ENCODE measurements at places on chromosomes 12 and 14. TPM values are rescaled to one million over a fixed set of nuclear protein-coding genes. Genes with fewer than 3 reads are reported as not detected.
A peak's percentile ranks its signal among the peaks of the same experiment; 100 is the strongest.

DNA sequence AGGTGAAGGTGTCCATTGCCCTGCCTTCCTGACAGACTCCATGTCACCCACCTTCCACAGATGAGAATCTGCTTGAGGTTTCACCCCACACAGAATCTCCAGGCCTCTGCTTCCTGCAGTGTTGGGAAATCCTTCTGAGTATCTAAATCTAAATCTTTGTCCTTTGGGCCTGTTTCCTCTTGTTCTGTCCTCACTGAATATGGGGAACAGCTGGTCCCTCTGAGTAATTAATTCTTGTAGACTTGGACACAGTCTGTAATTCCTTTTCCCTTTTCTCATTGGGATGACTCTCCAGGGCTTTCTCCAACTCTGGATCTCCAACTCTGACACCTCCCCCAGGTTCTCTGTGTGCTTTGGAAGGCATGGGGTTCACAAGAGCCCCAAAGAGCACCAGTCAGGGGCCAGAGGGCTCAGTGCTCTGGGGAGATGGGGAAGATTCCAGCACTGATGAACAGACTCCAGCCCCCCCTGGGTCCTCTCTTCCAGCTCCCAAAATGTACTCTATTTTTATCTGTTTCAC is 2.3 kb upstream of the ACVRL1 start:
- no peak for DNase-seq

DNA sequence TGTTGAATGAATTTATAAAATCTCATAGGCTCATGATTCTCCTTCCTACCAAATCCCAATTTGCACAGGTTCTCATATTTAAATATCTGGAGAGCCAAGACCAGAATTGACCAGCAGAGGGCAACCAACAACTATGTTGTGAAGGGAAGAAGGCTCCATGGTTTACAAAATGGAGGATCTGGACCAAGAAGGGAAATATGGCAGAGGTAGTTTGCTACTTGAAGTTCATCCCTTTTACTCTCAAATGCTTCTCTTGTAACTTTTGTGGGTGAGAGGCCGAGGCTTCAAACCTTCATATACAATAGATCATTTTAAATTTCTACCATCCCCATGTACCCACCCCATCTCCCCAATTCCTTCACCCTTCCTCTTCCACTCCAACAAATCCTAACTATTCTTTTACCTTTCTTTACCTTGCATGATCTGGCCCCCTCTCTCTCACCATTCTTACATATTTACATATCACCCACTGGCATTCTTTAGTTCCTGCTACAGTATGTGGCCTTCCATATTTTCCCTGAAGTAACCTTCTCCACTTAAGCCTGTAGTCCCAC is 3.8 kb upstream of the SMARCC2 start:
- DNase-seq: peak; percentile 80

GRCh38 chr12:6520186-6520585 is 14.1 kb upstream of the GAPDH start:
- DNase-seq: no peak

DNA sequence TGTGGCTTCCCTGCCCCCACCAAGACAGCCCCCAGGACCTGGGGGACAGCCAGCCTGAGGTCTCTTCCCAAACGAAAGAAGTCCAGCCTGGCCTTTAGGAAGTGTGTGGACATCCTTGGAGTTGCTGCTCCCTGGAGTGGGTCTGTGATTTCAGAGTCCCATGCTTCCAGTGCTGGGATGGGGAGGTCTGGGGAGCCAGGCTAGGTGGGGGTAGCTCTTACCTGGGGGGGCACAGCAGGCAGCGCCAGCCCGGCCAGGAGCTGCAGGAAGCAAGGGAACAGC is 509 bp downstream of the PGF start:
- no peak for DNase-seq

GRCh38 chr14:68577802-68578541 is 214.9 kb downstream of the ZFP36L1 start:
- DNase-seq: peak; percentile 96

GRCh38 chr12:30806989-30807694 is 52.4 kb upstream of the CAPRIN2 start:
- DNase-seq: peak; percentile 77

GRCh38 chr12:68506619-68507018 is 104.1 kb upstream of the RAP1B start:
- no peak for DNase-seq

DNA sequence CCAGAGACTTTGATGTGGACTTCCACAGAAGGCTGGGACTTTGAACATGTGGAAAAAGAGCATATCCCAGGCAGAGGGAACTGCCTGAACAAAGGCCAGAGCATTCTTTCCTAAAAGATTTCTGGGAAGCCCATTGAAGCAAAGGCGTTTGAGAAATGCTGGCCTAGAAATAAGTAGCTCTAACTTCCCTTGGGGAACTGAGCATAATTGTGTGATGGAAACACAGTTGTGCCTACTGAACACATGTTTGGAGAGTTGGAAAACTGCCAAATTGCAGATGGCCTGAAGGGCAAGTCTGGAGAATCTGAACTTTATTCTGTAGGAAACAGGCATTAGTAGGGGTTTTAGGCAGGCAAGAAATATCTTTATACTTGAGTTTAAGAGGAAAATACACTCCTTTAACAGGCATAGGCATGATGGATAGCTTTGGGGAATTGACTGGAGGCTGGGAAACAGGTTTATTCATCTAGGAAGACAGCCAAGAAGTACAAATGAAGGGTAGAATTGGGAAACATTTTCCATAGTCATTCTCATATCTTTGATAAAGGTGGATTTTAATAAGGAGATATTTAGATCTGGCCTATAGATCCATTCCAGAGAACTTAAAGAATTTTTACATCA is 134.1 kb downstream of the TPH2 start:
- no peak for DNase-seq

DNA sequence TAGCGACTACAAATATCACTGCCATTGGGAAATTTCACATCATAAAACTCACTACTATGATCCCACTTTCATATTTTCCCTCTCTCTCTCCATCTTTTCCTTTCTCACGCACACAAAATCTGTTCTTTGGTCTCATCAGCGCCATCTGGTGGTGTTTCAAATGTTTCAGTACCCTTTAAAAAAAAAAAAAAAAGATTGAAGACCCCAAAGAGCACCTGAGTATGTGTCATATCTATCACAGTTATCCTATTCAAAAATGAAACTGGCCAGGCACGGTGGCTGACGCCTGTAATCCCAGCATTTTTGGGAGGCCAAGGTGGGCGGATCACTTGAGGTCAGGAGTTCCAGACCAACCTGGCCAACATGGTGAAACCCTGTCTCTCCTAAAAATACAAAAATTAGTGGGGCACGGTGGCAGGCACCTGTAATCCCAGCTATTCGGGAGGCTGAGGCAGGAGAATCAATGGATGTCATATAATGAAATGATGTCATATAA is 72.4 kb downstream of the TTC9 start:
- DNase-seq: peak; percentile 33

GRCh38 chr12:27971121-27971489 is 1.4 kb downstream of the PTHLH start:
- DNase-seq: no peak

GRCh38 chr14:62133776-62134550 is 371.7 kb downstream of the SNAPC1 start:
- no peak for DNase-seq

- no peak for DNase-seq
Measured at GRCh38 chr14:90758959-90759358, 57.3 kb downstream of the TTC7B start.

- DNase-seq: no peak
Measured at GRCh38 chr14:23118506-23119362, at the start of gene CEBPE. CEBPE (minus strand) TSS chr14:23119255; CDS start chr14:23119091, 164 bp downstream.

GRCh38 chr12:4346931-4347330 is 25.9 kb downstream of the TIGAR start:
- no peak for DNase-seq

- DNase-seq: no peak
Measured at GRCh38 chr12:57133916-57134315, 5.6 kb downstream of the LRP1 start.

GRCh38 chr12:709455-710020 is 42.8 kb upstream of the WNK1 start:
- DNase-seq: no peak

DNA sequence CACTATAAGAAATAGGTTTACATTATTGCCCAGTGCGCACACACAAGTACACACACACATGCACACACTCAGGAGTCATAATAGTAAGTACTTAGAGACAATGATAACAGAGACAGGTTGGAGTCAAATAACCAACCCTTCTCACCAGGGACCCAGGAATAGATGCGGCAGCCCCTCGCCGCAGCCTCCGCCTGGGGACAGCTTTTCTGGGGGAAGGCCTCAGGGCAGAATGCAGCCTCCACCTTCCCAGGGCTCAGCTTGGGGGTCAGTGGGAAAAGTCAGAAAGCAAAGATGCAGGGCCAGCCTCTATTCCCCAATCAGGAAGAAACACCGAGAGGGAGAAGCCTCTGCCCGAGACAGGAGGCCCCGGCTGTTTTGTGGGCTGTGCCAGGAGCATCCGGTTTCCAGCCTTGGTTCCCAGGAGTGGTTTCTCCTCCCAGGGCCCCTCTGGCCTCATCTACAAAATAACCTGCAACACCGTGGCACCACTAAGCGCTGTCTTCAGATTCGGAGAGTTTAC is 23.4 kb upstream of the EIF5 start:
- DNase-seq: no peak

GRCh38 chr14:60215127-60215444 is 33.9 kb upstream of the PPM1A start:
- DNase-seq: no peak

GRCh38 chr12:24928131-24928530 is 20.8 kb downstream of the BCAT1 start:
- no peak for DNase-seq

GRCh38 chr12:118023301-118023860 is 6.9 kb downstream of the RFC5 start:
- DNase-seq: no peak

GRCh38 chr14:34329301-34329700 is 132.7 kb downstream of the SPTSSA start:
- no peak for DNase-seq

DNA sequence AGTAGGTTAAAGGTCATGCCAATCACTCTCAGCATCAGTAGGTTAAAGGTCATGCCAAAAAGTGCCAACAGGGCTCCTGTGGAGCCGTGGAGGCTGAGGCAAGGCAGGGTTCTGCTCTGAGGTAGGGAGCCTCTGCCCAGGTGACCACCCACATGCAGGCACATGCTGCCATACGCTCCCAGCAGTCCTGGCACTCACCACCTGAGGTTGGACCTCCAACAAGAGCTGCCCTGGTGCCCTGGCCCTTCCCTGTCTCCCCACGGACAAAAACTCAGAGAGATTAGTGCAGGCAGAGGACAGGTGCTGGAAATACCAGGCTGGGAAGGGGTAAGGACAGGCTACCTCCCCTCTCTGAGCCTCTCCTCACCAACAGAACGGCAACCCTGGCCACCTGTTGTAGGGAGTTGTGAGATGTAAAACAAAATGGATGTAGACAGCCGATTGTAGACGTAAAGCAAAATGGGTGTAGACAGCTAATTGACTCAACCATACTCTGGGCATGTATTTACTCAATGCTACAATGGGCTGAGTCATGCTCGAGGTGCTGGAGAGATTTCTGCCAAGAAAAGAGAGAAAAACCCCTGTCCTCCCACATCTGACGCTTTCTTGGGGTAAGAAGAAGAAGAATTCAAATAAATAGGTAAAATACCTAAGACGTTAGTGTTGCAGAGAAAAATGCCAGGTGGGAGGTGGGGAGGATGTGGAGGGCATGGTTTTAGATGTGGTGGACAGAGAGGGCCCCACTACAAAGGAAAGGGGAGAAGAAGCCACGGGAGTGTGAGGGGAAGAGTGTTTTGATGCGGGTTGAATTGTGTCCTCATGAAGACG is 32.4 kb downstream of the LTBP2 start:
- DNase-seq: peak; percentile 66

GRCh38 chr12:43282106-43282505 is 269.9 kb downstream of the ADAMTS20 start:
- DNase-seq: peak; percentile 15

DNA sequence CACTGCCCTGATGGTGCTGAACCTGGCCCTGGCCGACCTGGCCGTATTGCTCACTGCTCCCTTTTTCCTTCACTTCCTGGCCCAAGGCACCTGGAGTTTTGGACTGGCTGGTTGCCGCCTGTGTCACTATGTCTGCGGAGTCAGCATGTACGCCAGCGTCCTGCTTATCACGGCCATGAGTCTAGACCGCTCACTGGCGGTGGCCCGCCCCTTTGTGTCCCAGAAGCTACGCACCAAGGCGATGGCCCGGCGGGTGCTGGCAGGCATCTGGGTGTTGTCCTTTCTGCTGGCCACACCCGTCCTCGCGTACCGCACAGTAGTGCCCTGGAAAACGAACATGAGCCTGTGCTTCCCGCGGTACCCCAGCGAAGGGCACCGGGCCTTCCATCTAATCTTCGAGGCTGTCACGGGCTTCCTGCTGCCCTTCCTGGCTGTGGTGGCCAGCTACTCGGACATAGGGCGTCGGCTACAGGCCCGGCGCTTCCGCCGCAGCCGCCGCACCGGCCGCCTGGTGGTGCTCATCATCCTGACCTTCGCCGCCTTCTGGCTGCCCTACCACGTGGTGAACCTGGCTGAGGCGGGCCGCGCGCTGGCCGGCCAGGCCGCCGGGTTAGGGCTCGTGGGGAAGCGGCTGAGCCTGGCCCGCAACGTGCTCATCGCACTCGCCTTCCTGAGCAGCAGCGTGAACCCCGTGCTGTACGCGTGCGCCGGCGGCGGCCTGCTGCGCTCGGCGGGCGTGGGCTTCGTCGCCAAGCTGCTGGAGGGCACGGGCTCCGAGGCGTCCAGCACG is 4.7 kb downstream of the LTB4R start:
- DNase-seq: no peak

DNA sequence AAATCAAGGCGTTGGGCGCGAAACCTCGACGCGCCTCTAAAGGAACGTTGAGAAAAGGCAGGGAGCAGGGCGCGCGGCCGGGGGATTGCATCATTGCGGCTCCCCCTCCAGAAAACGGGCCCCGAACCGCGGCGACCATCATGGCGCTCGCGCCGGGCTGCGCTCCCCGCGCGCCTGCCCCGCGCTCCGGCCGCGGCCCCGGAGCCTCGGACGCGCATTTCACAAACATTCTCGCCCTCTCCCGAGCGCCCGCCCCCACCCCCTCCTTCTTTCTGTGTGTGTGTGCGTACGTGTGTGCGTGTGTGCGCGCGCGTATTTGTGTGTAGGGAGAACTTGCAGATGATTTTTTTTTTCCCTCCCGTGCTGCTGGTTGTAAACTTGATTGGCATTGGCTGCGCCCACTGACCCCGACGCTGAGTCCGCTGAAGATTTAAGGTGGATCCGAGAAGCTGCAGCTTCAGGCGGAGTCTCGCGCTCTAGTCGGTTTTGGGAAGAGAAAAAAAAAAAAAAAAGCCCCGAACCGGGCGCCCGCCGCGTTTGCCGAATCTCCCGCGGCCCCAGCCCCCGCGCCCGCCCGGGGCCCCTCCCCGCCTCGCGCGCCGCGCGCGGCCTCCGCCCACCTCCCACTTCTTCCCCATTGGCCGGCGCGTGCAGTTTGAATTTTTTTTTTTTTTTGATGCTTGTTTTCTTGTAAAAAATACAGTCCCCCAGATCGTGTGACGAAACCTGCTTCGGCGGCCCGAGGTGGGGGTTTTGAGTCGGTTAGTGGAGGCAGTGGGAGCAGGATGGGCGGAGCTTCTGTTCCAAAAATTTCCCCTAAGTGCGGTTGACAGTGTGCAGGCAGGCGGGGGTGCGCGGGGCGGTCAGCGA is 8.2 kb downstream of the CDKN1B start:
- DNase-seq: peak; percentile 100

RDH5 gene
- 0.49 TPM for total RNA-seq

INSM2 gene
- total RNA-seq: not detected

RPL10L gene
- not detected for total RNA-seq

ARMH4 gene
- 0.90 TPM for total RNA-seq

TFCP2 gene
- total RNA-seq: 4.7 TPM

SOCS4 gene
- total RNA-seq: 9.3 TPM

CIDEB gene
- not detected for total RNA-seq

PTCSC3 gene
- not detected for total RNA-seq

Measured in H4 (cell line).